NCI-H446 (cell line): ENCODE measurements at places on chromosomes 4 and X.

GRCh38 chrX:136652822-136653723 is 5.1 kb downstream of the CD40LG start:
- no peak for DNase-seq

- no peak for DNase-seq
Observed at GRCh38 chr4:123127218-123127617, 204.8 kb upstream of the NUDT6 start.

DNA sequence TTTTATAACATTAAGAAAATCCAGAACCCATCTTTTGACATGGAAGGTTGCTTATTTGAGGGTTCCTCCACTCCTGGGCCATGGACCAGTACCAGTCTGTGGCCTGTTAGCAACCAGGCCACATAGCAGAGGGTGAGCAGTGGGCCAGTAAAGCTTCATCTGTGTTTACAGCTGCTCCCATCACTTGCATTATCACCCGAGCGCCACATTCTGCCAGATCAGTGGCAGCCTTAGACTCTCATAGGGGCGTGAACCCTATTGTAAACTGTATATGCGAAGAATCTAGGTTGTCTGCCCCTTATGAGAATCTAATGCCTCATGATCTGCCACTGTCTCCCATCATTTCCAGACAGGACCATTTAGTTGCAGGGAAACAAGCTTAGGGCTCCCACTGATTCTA is 58.6 kb downstream of the NDST4 start:
- no peak for DNase-seq

- DNase-seq: no peak
Observed at GRCh38 chr4:113071274-113071673, 21.8 kb downstream of the ANK2 start.

DNA sequence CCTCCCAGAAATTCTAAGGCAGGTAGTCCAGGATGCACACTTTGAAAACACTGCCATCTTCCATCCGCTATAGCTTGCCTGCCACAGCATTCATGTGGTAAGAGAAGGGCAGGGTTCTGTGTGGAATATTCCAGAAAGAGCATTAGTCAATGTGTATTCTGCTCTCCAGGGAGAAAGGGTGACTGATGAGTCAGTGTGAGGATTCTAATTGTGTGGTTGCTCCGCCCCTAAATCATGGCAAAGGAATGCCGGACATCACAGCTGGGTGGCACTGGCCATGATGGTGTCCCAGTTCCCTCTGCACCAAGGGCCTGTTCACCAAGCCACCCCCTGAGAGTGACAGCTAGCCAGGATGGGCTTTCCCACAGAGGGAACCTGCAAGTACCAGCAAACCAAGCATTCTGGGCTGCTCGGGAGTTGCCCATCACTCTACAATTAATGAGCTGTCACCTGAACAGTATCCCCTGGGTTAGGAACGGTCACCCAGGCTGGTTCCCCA is 9.5 kb downstream of the IDS start:
- DNase-seq: no peak

GRCh38 chr4:183328832-183329231 is 6.6 kb upstream of the CLDN24 start:
- no peak for DNase-seq

- DNase-seq: no peak
Observed at GRCh38 chr4:86934147-86934770, 552 bp upstream of the AFF1 start.

GRCh38 chr4:2337131-2337723 is 75.3 kb upstream of the MXD4 start:
- no peak for DNase-seq

GRCh38 chrX:108033890-108034289 is 11.0 kb upstream of the VSIG1 start:
- no peak for DNase-seq

GRCh38 chr4:40910706-40911105 is 161.0 kb downstream of the NSUN7 start:
- no peak for DNase-seq

GRCh38 chr4:64000241-64000640 is 409.0 kb downstream of the TECRL start:
- DNase-seq: no peak
